ENCODE measurements at places on chromosomes 3 and 15. TPM values are rescaled to one million over a fixed set of nuclear protein-coding genes. Genes with fewer than 3 reads are reported as not detected.

CHDH gene
- total RNA-seq: 0.34 TPM

TFDP2 gene
- 74.3 TPM for total RNA-seq

HACD2 gene
- 48.7 TPM for total RNA-seq

RPL4 gene
- total RNA-seq: 1,777 TPM

RAB27A gene
- total RNA-seq: 106 TPM

GHRL gene
- not detected for total RNA-seq

CHRM5 gene
- not detected for total RNA-seq

GOLGA6L9 gene
- 0.69 TPM for total RNA-seq

CAND2 gene
- 2.2 TPM for total RNA-seq

FSTL1 gene
- 501 TPM for total RNA-seq

TGM5 gene
- total RNA-seq: not detected

ANKRD34C gene
- total RNA-seq: not detected

SCN11A gene
- total RNA-seq: not detected

FBXO40 gene
- total RNA-seq: not detected

PLS1 gene
- 6.0 TPM for total RNA-seq

C3orf85 gene
- total RNA-seq: not detected

SLC9C1 gene
- total RNA-seq: 0.73 TPM

LNP1 gene
- total RNA-seq: 2.9 TPM

A4GNT gene
- not detected for total RNA-seq

ISLR2 gene
- not detected for total RNA-seq

TMCO5A gene
- not detected for total RNA-seq

BBX gene
- 97.8 TPM for total RNA-seq

SLCO2A1 gene
- not detected for total RNA-seq

ACSBG1 gene
- total RNA-seq: 0.33 TPM

CD96 gene
- not detected for total RNA-seq

WDR82 gene
- 63.3 TPM for total RNA-seq

CCR1 gene
- total RNA-seq: 0.67 TPM

KCNAB1 gene
- 1.0 TPM for total RNA-seq

MEIS2 gene
- 0.31 TPM for total RNA-seq

LOXL1 gene
- 4.5 TPM for total RNA-seq

COL7A1 gene
- total RNA-seq: 4.8 TPM

TTC21A gene
- 4.4 TPM for total RNA-seq

ADAMTS17 gene
- 0.34 TPM for total RNA-seq

GYG1 gene
- 41.0 TPM for total RNA-seq

C3orf70 gene
- 7.6 TPM for total RNA-seq

PLCB2 gene
- 1.1 TPM for total RNA-seq

ARHGEF26 gene
- total RNA-seq: 14.5 TPM

Data from melanocyte of skin (primary cell).